ENCODE measurements at places on chromosomes 5 and 9. TPM values are rescaled to one million over a fixed set of nuclear protein-coding genes. Genes with fewer than 3 reads are reported as not detected.

NKD2 gene
- polyA plus RNA-seq = not detected

SLC28A3 gene
- polyA plus RNA-seq = 1.1 TPM

SARDH gene
- 8.5 TPM for polyA plus RNA-seq

DNA sequence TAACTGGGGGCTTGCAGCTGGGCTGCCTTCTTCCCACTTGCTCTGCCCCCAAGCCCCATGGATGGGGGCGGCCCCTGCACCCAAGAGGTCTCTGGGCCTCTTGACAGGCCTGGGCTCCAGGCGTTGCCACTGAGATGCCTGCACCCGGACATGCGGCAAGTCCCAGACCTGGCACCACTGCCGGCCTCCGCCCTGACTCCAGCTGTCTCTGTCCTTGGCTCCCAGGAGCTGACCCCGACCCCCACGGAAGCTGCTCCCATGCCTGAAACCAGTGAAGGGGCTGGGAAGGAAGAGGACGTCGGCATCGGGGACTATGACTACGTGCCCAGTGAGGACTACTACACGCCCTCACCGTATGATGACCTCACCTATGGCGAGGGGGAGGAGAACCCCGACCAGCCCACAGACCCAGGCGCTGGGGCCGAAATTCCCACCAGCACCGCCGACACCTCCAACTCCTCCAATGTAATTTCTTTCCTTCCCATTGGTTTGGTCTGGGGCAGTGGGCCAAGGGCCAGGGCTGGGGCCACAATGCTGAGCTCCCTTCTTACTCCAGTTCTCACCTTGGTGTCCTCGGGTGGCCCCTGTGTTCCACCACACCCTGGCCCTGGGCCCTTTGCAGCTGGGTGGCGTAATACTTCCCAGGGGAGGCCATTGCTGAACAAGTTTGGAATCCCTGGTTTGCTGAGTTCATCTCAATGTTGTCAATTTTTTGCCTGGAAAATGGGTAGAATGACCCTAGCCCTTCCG is 88.6 kb downstream of the COL5A1 start:
- DNase-seq = no peak
- H3K27me3 ChIP-seq = no peaks in the 10 kb centered on the region
- no peak overlapping the region for H3K27ac ChIP-seq
- H3K4me3 ChIP-seq = no peak overlapping the region
- H3K4me1 ChIP-seq = peaks cover 29% of the 10 kb centered on the region
- peaks cover 71% of the 10 kb centered on the region for H3K36me3 ChIP-seq

DNA sequence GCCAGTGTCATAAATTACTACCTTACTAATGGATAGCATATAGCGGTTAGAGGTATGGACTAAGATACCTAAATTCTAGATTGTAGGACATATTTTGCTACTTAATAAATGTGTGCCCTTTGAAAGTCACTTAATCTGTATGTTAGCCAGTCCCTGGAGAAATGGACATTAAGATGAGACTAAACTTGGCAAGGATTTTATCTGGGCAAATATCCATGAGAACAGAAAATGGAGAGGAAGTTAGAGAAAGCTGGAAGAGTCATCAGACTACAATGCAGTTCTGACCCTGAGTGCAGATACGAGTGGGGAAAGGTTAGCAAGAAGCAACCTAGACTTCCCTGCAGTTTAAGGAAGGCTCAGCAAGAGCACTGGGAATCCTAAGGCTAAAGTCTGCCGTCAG is 33.0 kb downstream of the TBCA start:
- peak; percentile 46 for DNase-seq
- H3K4me1 ChIP-seq = peaks cover 2% of the 10 kb centered on the region
- H3K36me3 ChIP-seq = no peaks in the 10 kb centered on the region
- H3K4me3 ChIP-seq = no peak overlapping the region
